ENCODE measurements at places on chromosomes 6 and 20.

DNA sequence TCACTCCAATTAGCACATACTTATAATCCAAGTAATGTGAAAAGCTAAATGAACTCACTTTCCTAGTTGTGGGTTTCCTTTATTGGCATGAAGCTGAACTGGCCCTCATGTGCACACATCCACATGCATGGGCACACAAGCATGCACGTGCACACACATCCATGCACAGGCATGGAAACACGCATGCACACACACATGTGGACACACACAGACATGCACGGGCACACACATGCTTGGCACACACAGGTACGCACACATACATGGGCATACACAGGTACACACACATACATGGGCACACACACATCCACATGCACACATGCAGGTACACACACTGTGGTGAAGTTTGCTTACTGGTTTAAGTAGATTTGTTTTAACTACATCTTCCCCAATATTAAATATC lies 23.8 kb downstream of the SYNDIG1 start:
- no peak for DNase-seq

- DNase-seq = no peak
These were observed 30.8 kb upstream of the CD2AP start for GRCh38 chr6:47446669-47447330.

DNA sequence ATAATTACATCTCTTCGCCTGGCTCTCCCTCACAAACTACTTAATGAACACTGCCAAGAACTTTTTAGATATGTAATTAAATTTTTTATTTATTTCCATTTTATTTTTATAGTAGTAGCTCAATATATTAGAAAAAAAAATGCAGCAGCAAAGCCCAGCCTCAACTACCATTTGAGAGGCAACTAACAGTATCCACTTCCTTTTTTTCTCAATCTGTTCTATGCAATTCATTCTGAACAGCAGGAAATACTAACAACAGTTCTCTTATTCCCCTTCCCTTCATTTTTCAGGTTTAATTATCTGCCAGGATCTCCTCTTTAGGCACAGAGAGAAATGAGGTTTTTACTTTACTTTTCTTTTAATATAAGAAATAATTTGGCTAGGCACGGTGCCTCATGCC lies 112.7 kb downstream of the ZNF217 start:
- DNase-seq = no peak

DNA sequence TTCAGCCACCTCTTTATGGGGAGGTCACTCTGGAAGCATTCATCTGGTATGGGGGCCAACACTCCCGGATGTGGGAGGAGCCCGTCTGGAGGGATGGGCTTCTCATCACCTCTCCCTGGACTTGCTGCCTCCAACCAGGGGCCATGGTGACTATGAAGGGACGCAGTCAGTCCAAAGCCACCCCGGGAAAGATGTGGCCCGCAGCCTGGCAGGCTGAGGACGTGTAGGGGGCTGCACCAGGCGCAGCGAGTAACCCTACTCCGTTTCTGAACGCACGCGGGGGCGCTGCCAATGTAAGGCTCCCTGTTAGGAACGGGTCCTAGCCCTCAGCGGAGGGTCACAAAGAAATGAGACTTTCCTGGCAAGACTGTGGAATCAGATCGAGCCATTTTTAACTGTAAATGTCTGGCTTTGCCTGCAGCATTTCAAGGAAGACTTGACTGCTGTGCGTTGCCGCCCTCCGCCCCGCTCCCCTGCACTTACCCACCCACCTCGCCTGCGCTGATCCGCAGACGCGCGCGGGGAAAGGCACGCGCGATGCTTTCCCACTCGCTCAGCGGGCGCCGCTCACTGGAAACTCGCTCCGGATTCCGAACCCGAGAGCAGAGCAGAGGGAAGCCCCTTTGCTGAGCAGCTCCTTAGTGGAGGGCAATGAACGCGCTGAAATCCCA lies 55.1 kb downstream of the IL20RA start:
- DNase-seq = no peak

DNA sequence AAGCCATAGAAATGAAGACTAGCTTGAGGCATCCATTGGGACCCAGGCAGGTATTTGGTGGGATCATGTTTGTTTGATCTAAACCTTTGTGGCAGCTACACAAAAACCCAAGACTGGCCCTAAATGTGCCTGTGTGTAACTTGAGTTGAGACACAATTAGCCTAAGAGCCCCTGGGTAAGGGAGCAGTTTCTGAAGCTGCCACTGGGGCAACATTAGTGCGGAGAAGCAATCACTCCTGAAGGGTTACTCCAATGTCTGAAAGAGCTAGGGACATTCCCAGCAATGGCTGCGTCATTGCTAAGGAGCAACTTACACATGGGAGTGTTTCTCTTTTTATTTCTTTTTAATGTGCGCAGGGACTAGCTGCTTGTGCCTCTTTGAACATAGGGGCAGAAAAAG lies 67.9 kb upstream of the EEF1E1 start:
- no peak for DNase-seq

DNA sequence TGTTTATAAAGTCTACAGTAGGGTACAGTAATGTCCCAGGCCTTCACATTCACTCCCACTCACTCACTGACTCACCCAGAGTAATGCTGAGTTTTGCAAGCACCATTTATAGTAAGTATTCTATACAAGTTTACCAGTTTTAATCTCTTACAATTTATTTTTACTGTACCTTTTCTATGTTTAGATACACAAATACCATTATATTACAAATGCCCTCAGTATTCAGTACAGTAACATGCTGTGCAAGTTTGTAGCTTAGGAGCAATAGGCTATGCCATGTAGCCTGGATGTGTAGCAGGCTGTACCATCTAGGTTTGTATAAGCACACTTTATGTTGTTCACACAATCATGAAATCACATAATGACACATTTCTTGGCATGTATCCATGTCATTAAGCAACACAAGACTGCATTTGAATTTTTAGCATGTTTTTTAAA lies 673.6 kb downstream of the CD109 start:
- no peak for DNase-seq

DNA sequence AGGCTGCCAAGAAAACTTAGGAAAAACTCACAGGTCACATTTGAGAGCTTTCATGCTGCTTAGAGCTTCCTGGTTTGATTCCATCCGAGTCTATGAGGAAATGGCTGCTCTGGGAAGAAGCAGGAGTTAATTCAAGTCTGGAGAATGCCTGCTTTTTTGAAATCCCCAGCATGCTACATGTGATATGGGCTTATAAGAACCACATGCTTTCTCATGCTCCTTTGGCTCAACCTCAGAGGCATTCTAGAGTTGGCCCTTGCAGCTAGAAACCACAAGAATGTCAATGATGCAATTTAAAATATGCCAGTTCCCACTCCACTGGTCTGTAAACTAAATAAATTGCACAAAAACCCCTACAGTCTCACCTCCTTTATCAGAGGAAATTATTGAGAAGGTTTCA lies 142.9 kb upstream of the OLIG3 start:
- no peak for DNase-seq

- no peak for DNase-seq
These were observed 17.0 kb upstream of the RPS6KA2 start for GRCh38 chr6:166643891-166644590.

- DNase-seq = no peak
These were observed 24.5 kb downstream of the TXNDC5 start for GRCh38 chr6:7886132-7886531.

DNA sequence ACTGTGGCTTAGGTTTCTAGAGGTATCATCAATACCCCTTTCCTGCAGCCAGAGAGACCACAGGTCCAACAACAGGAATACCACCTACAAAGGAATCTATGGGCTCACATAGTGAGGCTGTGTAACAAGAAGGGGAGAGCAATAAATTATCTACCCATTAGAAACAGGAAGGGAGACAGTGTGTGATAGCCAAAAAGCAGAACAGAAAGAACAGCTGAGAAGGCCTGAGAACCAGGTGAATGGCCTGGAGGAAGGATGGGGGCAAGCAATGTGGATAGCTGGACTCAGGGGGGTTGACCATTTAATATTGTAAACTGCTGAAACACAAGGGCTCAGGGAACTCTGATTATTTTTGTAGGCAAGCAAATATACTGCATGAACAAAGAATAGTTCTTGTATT lies 628.2 kb downstream of the COL12A1 start:
- DNase-seq = no peak

GRCh38 chr20:39010496-39010895 lies 48.4 kb downstream of the DHX35 start:
- no peak for DNase-seq

- no peak for DNase-seq
These were observed 1080.7 kb downstream of the GRIK2 start for GRCh38 chr6:102474041-102474807.

Data from frontal cortex (tissue), 4 donors.